ENCODE measurements at places on chromosomes 12 and 14. TPM values are rescaled to one million over a fixed set of nuclear protein-coding genes. Genes with fewer than 3 reads are reported as not detected.
A peak's percentile ranks its signal among the peaks of the same experiment; 100 is the strongest.

SMCO3 gene
- total RNA-seq, result 7.4 TPM

GRCh38 chr12:22458298-22458937, 85.9 kb downstream of the C2CD5 start:
- no peak for DNase-seq

- DNase-seq, result peak; percentile 68
These were observed 1.5 kb downstream of the IRF2BPL start for GRCh38 chr14:77026930-77027537.

GRCh38 chr14:76405627-76406026, 29.7 kb downstream of the ESRRB start:
- no peak for DNase-seq

- no peak for DNase-seq
These were observed 6.2 kb upstream of the SLC7A7 start for GRCh38 chr14:22821193-22822015.

ABCC9 gene
- 26.8 TPM for total RNA-seq

GRCh38 chr12:133046698-133047097, 9.4 kb downstream of the ZNF84 start:
- DNase-seq, result no peak

- DNase-seq, result no peak
These were observed 149.2 kb downstream of the EMP1 start for GRCh38 chr12:13345722-13346121.

GRCh38 chr14:58547649-58548048, 90.1 kb upstream of the DACT1 start:
- no peak for DNase-seq

GRCh38 chr12:52630008-52630500, 11.7 kb upstream of the KRT73 start:
- no peak for DNase-seq

TAS2R20 gene
- 14.6 TPM for total RNA-seq
